ENCODE measurements at places on chromosomes 1 and 21.

- DNase-seq = no peak
These were observed 204.1 kb downstream of the COL24A1 start for GRCh38 chr1:85952460-85952859.

DNA sequence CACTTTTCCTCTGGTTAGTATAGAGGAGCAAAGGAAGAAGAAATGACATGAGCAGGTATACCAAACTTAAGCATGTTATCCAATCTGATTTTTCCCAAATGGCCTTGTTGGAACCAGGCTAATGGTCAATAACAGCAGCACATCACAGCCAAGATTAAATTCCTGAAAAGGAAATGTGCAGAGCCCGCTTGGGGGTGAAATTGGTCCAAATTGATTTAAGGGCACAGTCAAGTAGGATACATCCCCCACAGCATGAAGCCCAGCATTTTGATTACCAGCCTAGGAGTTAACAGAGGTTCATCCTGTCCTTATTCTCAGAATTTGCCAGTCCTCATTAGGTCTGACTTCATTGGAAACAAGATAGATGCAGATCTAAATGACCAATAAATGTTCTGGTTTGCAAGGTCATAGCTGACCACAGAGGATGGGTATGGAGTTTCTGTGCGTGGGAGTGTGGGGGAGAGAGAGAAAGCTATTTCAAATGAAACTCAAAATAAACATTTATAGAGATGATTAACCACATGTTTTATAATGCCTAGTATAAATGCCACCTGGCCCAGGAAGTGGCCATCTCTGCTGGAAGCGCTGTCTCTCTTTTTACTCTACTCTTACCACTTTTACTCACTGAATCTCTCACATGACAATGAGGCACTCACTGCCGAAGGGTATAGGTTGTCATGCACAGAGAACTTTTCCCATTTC lies 38.7 kb downstream of the RGS5 start:
- DNase-seq = peak; percentile 44

GRCh38 chr1:218817691-218818465 lies 355.8 kb upstream of the LYPLAL1 start:
- DNase-seq = no peak

GRCh38 chr1:154695985-154696384 lies 88.0 kb upstream of the ADAR start:
- DNase-seq = no peak

- DNase-seq = peak; percentile 57
These were observed 45.1 kb upstream of the MACF1 start for GRCh38 chr1:39159224-39160036.

DNA sequence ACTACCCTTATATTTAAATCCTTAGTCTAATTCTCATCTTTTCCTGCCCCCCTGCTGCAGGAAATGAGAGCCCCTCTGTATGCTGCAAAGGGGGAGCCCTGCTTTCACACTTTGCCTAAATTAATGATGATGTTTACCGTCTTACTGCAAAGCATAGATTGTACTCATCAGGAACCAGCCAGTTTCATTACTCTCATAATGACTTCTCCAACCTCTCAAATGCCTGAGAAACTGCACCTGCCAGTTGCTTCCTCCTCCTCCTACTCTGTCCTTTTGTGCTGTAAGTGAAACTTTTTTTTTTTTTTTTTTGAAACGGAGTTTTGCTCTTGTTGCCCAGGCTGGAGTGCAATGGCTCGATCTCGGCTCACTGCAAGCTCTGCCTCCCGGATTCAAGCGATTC lies 101.7 kb downstream of the ADSS2 start:
- no peak for DNase-seq

DNA sequence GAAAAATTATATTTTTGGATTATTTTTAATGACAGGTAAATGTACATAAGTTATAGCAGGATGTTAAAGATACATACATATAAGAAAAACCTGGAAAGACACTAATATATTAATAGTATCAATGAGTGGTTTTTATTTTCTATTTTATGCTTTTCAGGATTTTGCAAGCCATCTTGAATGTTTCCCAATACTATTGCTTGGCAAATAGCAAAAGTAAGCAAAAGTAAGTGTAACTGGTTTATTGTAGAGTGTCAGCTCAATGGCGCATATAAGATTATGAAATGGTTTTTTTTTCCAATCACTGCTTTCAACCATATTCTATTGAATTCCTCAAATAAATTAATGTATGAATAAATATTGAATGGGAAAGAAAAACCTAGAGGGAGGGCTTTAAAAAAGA lies 36.4 kb downstream of the ZNF684 start:
- no peak for DNase-seq

GRCh38 chr1:209113521-209113920 lies 470.0 kb upstream of the CAMK1G start:
- DNase-seq = no peak

DNA sequence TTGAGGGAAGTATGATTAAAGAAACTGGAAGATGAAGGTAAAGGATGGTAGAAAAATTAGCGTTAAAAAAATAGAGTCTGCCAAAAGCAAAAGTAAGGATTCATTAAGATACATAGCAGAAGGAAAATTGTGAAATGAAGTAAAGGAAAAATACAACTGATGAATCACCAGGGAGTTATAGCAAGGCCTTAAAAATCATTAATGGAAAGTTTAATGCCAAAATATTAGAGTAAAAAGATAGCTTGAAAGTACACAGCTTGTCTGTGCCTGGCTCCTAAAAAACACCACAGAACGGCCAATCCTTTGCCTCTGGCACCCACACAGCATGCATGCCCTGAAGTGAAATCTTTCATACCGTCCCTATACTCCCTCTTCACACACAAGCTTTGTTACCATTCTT lies 66.9 kb upstream of the APOBEC4 start:
- no peak for DNase-seq

GRCh38 chr1:162822391-162823200 lies 32.1 kb downstream of the HSD17B7 start:
- no peak for DNase-seq

- no peak for DNase-seq
These were observed 3.4 kb downstream of the CEP85 start for GRCh38 chr1:26237230-26237966.

DNA sequence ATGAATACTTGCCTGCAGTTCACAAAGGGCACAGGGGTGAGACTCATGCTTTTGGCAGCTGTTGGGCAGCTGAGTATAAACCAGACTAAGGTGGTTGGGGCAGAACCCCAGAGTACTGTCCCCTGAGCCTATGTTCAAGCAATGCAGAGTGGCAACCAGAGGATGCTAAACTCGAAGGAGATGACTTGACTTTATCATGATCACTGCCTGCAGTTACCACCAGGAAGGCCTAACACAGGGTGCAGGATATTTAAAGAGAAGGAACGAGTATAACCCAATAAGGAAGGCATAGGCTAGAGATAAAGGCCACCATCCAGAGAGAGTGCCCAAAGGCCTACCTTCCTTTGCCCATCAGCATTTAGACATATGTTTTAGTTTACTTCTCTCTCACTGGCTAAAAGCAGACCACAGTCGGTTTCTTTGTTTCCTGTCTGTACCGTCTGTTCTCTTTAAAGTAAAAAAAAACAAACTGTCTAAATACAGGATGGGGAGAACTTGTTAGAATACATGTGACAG lies 83.3 kb downstream of the MPZL1 start:
- DNase-seq = no peak

DNA sequence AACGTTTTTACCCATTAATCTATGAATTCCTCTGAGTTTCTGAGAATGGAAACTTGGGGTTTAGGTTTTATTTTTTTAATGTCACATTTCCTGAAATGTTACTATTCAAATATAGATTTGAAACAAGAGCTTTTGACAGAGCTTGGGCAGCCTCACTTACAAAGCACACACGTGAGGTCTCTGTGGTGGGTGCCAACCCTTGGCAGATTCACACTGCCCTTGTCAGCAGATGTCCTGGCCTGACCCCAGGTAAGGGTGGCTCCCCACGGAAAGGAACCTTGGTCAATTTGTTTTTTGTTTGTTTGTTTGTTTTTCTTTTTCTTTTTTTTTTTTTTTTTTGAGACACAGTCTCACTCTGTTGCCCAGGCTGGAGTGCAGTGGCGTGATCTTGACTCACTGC lies 53.5 kb downstream of the FAAP20 start:
- no peak for DNase-seq

GRCh38 chr1:84581648-84582047 lies 7.4 kb upstream of the CTBS start:
- DNase-seq = no peak

- no peak for DNase-seq
These were observed 368.1 kb upstream of the ADGRL2 start for GRCh38 chr1:81432654-81433109.

- peak; percentile 83 for DNase-seq
These were observed 1.4 kb upstream of the SSBP3 start for GRCh38 chr1:54407404-54408146.

DNA sequence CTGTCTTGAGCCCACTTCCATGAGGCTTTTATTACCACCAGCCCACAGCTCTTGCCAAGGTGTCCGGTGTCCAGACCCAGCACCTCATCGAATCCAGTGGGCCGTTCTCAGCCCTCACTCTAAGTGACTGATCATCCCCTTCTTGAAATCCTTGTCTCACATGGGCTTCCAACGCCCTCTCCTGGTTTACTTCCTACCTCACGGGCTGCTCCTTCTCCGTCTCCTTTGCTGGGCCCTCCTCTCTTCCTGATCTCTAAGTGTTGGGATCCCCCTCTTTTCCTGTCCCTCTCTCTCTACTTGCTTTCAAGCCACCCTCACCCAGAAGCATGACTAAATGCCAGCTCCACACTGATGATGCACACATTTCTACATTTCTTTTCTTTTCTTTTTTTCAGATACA lies 9.0 kb upstream of the RHBG start:
- no peak for DNase-seq

Measured in epithelial cell of proximal tubule (primary cell).